HuH-7.5 (cell line): ENCODE measurements at places on chromosomes 1 and 21.

DNA sequence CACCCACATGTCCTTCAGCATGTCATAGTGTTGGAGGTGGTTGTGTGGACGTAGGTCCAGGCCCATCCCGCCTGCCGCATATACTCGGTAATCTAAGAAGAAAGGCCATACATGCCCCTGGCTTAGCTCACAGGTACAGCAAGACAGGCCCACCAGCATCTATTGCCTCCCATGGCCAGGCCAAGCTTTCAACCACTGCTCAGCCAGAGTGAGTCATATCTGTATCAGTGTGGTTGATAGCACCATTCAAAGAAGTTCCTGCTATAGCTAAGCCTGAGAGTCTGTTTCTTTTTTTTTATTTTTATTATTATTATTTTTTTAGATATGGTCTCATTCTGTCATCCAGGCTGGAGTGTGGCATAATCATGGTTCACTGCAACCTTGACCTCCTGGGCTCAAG is 17.0 kb downstream of the KLHDC8A start:
- no peak for DNase-seq

GRCh38 chr1:119290297-119290696 is 78.3 kb upstream of the HAO2 start:
- DNase-seq, result no peak

GRCh38 chr1:53507116-53507820 is 48.1 kb downstream of the DMRTB1 start:
- no peak for DNase-seq

DNA sequence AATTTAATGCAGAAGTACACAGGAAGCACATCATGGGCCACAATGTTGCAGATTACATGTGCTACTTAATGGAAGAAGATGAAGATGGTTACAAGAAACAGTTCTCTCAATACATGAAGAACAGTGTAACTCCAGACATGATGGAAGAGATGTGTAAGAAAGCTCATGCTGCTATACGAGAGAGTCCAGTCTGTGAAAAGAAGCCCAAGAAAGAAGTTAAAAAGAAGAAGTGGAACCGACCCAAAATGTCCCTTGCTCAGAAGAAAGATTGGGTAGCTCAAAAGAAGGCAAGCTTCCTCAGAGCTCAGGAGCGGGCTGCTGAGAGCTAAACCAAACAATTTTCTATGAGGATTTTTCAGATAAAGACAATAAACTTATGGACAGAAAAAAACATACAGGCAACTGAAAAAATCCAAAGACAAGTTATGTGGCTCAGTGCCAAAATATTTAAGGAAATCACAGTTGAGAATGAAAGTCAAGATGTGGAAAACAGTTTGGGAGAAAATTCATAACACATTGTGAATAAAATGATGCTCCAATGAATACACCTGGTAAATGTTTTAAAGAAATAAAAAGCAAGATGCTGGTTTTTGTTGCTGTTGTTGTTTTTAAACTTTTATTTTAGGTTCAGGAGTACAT is 2.8 kb upstream of the ZNF644 start:
- DNase-seq, result no peak

DNA sequence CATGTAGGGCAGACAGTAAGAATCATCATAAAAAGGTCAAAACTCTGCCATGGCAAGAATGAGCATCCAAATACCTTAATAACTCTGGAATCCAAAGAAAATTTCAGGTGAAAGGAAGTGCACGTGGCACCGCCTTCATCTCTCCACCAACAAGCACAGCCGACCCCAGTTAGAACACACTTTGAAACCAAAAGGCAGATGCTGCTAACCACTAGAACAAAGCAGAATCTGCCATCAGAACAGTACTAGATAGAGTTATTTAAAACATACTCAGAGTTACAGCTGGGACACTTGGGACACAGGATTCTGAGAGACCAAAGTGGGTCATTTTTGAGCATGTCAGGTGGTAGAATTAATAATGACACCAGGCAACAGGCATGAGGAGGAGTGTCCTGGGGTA is 106.7 kb upstream of the SOD1 start:
- DNase-seq, result no peak

- no peak for DNase-seq
These were observed 13.2 kb downstream of the CASP9 start for GRCh38 chr1:15510611-15511405.

- DNase-seq, result no peak
These were observed 2.5 kb downstream of the FCRL2 start for GRCh38 chr1:157774412-157774811.

DNA sequence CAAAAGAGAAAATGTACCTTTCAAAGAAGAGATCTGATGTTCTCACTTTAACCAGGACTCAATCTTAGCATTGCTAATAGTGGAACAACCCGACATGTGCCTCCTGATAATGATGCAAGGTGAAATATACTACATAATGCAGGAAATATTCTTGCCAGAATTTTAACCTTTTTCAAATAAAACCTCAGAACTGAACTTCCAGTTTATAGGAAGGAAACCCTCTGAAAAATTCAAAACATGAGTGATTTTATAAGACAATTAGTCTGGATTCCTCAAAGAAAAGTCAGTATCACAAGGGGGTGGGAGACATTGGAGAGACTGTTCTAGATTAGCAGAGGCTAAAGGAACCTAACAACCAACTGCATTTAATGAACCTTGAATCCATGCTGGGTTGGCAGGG is 18.1 kb downstream of the AHCYL1 start:
- no peak for DNase-seq

GRCh38 chr1:28160782-28161266 is 15.7 kb downstream of the PTAFR start:
- no peak for DNase-seq

DNA sequence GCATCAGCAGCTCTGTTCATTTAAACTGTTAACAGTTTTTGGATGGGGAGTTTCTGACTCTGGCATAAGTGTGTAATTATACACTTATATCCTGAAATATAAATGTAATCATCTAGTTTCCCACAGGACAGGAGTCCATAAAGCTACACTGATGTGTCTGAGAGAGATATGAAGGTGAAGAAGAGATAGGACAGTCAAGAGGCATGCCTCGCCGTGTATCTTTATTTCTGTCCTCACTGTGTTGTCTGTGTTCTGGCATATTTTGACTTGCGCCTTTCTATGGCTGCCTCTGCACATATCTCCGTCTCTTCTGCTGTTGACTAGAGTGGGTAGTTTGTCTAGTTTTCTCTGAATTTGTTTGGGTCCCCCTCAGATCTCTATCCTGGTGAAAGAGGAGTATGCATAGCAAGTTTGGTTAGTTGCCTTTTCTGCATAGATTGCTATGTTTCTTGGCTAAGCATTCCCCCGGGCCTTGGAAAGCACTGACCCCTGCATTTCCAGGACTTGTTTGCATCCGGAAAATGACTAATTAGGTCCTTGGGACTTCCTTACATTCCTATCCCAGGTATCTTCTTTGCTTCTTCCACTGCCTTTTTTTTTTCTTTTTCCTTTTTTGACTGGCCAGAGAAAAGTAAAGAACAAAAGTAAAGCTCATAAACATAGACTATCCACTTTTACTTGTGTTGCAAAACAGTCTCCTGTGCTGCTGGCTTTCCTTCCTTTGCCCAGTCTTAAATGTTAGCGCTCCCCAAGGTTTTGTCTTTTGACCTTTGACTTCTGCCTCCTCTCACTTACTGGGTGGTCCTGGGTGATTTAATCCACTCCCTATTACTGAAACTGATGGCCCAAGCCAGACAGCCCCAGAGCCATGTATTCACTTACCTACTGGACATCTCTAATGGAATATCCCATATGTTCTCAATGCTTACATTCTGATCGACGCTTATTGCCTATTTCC is 27.6 kb upstream of the CNN3 start:
- no peak for DNase-seq

GRCh38 chr1:7407980-7408770 is 362.9 kb upstream of the VAMP3 start:
- DNase-seq, result no peak

DNA sequence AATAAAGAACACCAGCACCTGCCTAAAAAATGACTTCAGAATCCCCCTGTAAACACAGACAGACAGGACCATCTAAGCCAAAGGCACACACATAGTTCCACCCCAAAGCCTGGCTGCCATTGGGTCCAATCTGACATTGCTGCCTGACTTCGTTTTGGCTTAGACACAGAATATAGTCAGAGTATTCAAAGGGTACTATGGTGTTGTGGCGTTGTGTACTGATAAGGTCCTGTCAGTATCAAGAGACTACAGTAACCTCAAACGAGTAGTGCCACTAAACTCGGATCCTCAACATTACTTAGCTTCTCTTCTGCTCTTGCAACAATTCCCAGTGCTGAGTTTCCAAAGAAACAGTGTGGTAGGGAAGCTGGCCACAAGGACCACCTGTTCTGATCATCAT is 169.3 kb upstream of the NR5A2 start:
- DNase-seq, result no peak

- DNase-seq, result no peak
These were observed 4.9 kb downstream of the SLC5A9 start for GRCh38 chr1:48227165-48228013.

DNA sequence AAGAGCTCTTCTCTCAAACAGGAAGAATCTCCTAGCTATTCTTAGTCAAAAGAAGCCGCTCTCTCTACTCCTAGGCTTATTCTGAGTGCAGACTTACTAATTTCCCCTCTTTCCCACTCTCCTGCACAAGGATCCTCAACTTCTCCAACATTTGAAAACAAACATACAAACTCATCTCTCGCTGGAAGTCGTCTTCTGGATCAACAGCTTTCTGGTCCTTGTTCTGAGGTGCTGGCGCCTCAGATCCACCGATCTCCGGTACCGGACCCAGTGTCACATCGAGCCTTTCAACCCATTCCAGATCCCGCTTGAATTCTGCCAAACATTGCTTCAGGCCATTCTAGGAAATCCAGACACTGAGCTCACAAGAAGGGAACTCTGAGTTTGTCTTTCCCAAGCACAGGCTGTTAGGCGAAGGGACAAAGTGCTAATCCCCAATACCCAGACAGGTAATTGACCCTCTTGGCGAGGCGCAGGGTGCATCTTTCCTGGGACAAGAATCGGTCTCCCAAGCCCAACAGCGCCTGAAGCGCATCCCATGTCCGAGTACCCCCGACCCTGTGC is 696 bp downstream of the EBNA1BP2 start:
- no peak for DNase-seq

DNA sequence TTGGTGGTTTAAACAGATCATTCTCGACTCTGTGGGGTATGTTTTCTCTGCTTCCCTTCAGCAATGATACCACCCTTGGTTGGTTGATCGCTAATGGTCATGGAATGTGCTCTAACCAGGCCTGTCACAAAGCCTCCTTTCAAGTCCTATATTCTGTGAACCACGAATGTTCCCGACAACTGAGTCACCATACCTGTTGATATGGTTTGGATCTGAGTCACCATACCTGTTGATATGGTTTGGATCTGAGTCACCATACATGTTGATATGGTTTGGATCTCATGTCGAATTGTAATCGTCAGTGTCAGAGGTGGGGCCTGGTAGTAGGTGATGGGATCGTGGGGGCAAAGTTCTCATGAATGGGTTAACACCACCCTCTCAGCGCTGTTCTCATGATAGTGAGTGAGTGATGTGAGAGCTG is 10.2 kb upstream of the CAMK2N1 start:
- no peak for DNase-seq

- no peak for DNase-seq
These were observed 13.5 kb downstream of the SLC37A1 start for GRCh38 chr21:42527127-42527488.

GRCh38 chr1:93056214-93056613 is 22.9 kb upstream of the MTF2 start:
- DNase-seq, result peak; percentile 23

DNA sequence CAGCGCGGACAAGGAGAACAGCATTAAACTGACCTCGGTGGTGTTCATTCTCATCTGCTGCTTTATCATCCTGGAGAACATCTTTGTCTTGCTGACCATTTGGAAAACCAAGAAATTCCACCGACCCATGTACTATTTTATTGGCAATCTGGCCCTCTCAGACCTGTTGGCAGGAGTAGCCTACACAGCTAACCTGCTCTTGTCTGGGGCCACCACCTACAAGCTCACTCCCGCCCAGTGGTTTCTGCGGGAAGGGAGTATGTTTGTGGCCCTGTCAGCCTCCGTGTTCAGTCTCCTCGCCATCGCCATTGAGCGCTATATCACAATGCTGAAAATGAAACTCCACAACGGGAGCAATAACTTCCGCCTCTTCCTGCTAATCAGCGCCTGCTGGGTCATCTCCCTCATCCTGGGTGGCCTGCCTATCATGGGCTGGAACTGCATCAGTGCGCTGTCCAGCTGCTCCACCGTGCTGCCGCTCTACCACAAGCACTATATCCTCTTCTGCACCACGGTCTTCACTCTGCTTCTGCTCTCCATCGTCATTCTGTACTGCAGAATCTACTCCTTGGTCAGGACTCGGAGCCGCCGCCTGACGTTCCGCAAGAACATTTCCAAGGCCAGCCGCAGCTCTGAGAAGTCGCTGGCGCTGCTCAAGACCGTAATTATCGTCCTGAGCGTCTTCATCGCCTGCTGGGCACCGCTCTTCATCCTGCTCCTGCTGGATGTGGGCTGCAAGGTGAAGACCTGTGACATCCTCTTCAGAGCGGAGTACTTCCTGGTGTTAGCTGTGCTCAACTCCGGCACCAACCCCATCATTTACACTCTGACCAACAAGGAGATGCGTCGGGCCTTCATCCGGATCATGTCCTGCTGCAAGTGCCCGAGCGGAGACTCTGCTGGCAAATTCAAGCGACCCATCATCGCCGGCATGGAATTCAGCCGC is 2.5 kb downstream of the S1PR1 start:
- DNase-seq, result no peak

GRCh38 chr1:160371756-160372155 is 4.9 kb downstream of the NHLH1 start:
- no peak for DNase-seq

- DNase-seq, result no peak
These were observed 58.9 kb downstream of the KCNAB2 start for GRCh38 chr1:6104631-6105030.

- peak; percentile 81 for DNase-seq
These were observed 142.0 kb upstream of the COA6 start for GRCh38 chr1:234231061-234231892.

DNA sequence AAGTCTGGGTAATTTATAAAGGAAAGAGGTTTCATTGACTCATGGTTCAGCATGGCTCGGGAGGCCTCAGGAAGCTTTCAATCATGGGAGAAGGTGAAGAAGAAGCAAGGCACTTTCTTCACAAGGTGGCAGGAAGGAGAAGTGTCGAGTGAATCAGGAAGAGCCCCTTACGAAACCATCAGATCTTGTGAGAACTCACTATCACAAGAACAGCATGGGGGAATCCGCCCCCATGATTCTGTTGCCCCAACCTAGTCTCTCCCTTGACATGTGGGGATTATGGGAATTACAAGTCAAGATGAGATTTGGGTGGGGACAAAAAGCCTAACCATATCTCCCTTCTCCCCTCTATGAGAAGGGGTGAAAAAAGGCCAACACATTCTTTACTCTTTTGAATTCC is 11.2 kb upstream of the IVNS1ABP start:
- DNase-seq, result no peak

GRCh38 chr1:225447650-225448089 is 19.8 kb upstream of the LBR start:
- no peak for DNase-seq

DNA sequence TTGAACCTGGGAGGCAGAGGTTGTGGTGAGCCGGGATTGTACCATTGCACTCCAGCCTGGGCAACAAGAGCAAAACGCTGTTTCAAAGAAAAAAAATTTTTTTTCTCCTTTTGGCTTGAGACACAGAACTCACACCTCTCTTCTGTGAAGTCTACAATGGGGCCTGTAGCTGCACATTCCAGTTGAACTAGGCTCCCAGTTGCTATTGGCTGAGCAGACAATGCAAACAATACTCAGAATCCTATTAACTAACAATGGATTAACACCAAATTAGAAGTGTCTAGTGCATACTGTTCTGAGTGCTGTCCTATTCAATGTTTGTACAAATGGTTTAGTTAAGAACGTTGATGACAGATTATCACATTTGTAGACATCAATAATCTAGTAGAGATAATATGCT is 17.6 kb upstream of the MCL1 start:
- no peak for DNase-seq
